ENCODE measurements at places on chromosomes 4 and X.

DNA sequence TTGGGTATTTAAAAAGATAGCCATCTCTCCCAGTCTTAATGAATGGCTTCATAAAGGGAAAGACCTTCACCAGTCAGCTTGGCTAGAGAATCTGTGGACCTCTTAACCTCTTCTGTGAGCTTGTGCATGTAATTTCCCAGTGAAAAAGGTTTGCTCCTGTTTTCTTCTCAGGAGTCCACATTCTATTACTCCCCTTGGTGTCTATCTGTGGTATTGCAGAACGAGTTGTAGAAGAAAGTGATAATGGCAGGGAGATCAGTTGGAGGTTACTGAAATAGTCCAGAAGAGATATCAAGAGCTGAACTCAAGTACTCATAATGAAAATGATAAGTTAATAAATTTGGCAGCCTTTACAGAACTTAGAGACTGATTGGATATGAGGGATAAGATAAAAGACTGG lies 16.5 kb upstream of the VAMP7 start:
- peak; percentile 9 for DNase-seq

DNA sequence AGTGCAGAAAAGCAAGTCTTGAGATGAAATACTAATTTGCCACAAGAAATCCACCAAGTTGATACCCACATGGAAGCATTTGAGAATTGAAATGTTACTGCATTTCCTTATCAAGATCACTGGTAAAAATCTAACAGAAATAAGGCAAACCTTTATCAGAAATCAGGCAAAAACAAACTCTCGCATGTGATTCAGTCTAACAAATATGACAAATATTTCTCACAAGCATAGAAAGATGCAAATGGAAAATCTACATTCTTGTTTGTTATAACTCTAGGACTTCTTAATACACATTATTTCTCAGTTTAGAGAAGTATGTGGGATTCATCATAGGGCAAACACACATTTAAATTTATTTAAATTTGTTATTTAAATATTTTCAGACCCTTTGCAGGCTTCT lies 52.9 kb downstream of the TXK start:
- no peak for DNase-seq

DNA sequence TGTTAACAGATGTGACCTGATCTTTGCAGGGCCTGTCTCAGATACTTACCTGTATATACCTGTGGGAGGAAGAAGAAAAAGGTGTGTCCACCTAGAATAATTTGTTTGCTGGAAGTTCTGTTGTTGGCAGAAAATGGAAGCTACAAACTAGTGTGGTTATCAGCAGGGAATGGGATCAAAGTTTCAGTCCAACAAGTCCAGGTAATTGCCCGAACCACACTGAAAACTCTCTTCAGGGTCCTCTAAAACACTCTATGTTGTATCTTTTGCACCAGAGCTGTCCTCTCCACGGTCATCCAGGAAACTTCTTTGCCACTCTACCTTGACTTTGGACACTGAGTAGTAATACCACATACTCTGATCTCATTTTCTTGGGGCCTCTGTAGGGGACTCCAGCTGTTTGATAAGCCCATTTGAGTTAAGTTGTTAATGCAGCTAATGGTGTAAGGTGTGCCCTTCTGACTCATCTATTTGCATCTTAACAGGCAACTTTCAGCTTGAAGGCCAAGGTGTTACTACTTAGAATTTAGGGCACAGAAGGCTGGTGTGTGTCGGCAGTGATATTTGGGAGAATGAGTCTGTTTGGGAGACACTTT lies 38.7 kb upstream of the GATB start:
- DNase-seq, result no peak

DNA sequence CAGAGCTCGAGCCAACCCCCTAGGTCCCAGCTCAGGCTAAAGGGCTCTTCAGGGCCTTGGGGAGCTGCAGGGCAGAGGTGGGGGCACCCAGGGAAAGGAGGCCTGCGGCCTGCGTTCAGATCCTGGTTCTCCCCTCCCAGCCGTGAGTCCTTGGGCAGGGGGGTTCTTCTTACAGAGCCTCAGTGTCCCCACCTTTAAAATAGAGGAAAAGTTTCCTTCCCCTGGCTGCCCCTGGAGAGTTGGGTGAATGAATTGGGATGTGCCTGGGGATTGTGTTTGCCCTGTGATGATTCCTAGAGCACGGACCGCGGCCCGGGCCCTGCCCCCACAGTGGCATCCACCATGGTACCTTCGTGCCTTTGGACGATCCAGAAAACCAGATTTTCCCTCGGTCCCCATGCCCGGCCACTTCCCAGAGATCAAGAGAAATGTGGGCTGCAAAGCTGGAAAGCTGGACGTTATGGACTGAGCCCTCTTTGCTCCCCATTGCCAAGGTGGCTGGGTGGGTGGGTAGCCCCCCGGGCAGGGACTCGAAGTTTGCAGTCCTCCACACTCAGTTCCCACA lies 11.4 kb downstream of the HTRA3 start:
- no peak for DNase-seq

GRCh38 chr4:48620831-48621230 lies 130.8 kb downstream of the ZAR1 start:
- no peak for DNase-seq

Data from neural progenitor cell (in vitro differentiated cells).